Progenitor cell of endocrine pancreas (in vitro differentiated cells): ENCODE measurements at places on chromosomes 11 and 22.

DNA sequence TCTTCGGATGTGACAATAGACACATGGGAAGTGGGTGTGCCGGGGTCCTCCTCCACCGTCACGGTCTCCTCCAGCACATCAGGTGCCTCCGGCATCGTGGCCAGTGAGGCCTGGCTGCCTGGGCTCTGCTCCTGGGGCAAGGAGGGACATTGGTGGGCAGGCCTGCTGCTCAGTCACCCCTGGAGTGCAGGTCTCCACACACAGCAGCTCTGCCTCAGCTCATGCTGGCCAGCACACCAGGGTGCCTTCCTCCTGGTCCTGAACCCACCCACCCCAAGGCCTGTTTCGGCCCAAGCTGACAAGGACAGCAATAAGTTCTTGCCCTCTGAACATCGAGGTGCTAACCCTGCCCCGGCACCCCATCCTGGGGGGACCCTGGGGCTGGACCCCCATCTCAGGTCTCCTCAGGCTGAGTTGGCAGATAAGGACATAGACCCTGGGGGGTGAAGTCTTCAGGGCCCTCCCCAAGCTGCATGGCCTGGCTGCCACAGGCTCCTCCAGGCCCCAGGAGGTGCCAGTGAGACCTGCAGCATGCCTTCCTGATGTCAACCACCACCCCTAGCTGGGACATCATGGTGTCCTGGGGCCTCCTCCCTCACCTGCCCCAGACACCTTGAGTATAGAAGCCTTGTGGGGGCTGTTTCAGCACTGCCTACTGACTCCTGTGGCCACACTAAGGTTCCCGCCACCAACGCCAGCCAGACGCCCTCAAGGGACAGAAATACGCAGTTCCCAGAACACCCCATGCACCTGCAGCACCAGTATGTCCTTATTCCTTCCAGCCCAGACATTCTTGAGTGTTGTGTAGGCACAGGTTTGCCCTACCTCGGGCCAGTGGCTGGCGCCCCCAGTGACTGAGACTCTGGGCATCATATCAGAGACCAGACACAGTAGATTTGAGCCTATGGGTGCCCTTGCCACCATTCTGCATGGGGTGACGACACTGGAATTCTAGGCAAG, 34.4 kb downstream of the ARVCF start:
- no peak for DNase-seq

DNA sequence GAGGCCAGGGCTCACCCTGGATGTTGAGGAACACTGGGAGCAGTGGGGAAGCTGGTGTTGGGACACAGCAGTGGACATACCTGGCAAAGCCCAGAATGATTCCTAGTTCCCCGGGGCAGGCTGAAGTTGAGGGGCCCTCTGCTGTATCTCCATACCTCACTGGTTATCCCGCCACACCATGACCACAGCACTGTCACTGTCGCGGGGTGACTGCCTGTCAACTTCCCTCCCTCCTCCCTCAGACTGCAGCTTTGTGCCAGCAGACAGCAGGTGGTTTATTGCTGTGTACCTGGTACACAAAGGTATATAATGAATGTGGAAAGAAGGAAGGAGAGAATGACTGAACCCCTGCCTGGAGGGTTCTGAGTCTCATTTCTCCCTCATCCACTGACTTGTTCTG, 318.7 kb downstream of the TMEM135 start:
- DNase-seq, result no peak

GRCh38 chr11:38423042-38423441, 1825.0 kb upstream of the RAG2 start:
- no peak for DNase-seq

DNA sequence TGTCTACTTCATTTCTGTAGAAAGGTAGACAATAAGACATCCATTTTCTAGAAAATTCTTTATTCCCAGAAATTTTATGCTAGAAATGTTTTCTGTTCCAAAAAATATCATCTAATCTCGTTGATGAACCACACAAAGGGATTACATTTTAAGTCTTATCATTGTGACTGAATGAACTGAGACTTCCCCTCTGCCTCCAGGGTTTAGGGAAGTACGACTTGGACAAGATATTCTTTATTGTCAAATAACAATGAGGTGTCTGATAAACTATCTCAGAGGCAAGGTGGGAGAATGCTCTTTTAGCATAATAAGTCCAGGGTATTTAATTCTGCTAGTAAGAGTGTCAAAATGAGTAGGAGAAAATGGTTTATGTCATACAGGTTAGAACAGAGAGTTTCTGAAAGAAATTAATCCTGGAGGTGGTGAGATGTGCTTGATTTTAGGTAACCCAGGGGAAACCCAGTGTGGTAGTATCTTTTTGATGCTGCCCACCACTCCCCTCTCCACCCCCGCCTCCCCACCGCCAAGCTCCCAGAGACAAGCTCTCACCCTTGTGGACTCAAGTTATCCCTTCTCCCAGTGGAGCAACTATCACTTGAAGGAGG, 100.6 kb downstream of the CD44 start:
- no peak for DNase-seq

DNA sequence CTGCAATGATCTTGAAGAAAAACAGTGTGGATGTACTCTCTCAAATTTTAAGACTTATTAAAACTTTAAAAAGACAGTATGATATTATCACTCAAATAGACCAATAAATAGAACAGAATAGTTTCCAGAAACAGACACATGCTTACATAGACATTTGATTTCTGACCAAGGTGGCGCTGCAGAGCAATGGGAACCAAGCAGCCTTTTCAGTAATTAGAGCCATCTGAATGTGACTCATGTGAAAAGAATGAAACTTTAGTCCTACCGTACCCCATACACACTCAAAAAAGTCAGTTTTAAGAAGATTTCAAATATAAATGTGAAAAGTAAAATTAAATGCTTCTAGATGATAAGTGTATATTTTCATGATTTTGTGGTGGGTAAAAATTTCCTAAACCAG, 74.2 kb upstream of the MS4A8 start:
- DNase-seq, result no peak

DNA sequence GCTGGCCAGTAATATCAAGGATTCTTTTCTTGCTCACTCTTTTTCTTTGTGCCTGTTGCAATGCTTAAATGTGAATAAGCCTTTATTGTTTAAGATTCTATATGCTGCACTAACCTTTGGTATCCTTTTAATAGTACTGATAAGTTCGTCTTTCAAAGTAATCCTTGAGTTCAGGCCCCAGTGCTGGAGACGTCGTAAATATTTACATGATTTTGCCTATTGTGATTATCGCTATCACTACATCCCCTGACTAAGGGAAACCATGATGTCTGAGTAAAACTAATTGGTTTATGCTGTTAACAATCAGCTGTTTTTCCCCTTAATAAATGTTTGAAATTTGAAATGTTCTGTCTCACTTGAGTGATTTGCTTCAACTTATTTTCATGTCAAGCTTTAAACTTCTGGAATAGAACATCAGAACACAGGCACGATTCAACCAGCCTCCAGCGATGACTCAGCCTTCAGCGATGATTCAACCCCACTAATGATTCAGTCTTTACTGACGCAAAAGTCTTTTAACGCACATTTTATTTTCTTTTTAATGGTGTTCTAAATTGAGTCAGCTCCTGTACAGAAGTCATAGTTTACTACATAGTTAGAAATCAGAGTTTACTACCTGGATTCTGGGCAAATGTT, 3.9 kb downstream of the HTATIP2 start:
- no peak for DNase-seq
